ENCODE measurements at places on chromosomes 1 and 21.

GRCh38 chr1:85180869-85181268 lies 19.9 kb downstream of the SYDE2 start:
- no peak for DNase-seq

GRCh38 chr1:4310396-4310923 lies 343.9 kb upstream of the AJAP1 start:
- no peak for DNase-seq

GRCh38 chr1:7629465-7630195 lies 141.5 kb upstream of the VAMP3 start:
- DNase-seq = no peak

GRCh38 chr1:186155594-186155993 lies 219.5 kb downstream of the TPR start:
- peak; percentile 69 for DNase-seq

DNA sequence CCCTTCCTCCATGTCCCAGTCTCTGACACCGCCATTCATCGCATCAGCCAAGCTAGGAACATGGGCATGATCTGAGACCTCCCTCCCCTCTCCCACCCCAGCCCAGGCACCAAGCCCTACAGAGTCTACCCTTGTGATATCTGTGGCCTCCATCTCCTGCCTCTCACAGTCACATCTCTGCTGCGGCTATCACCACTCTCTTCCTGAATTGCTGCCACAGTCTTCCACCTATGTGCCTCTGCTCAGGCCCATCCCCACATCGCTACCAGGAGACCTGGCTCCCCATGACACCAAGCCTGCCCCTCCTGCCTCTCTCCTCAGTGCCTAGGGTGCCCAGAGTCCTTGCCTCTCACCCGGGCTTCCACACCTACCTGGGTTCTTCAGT lies 82.7 kb upstream of the BCAR3 start:
- no peak for DNase-seq

GRCh38 chr1:97157991-97158390 lies 436.4 kb downstream of the PTBP2 start:
- DNase-seq = no peak

- no peak for DNase-seq
Observed at GRCh38 chr1:242033447-242033846, 34.5 kb upstream of the MAP1LC3C start.

DNA sequence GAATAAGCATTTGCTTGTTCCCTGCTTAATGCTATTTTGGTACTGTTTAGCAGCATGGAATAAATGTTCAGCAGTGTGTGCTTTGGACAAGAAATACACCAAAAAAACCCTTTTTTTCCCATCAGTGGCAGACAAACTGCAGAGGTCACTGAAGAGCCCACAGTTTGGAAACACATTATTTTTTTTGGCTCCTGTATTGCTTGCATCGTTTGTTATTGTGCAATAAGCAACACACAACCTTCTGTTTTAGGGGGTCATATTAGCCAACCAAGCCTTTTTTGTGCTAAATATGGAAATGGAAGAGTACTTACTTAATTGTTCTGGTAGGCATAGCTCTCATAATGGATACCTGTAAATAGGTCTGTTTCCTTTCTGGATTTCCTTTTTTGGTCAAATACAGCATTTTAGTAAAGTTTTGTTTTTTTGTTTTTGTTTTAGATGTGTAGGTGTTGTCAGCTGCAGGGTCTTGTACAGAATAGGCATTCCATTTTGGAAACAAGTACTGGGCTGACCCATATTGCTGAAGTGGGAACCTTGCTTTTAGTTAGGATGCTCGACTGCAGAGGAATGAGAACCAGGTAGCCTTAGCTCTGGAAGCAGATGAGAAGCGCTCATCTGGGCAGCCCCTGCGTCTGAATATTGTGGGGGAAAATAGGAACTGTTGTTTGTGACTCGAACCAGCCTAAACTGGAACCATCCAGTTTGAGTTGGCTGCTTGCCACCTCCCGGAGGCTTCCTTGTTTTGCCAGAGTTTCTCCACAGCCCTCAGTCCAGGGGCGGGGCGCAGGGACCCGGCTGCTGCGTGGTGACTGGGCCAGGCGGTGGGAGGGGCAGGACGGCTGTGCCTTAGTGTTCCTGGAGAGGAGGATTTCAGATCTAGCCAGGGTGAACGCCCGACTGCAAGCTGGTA lies 38.4 kb downstream of the SPEN start:
- peak; percentile 85 for DNase-seq

DNA sequence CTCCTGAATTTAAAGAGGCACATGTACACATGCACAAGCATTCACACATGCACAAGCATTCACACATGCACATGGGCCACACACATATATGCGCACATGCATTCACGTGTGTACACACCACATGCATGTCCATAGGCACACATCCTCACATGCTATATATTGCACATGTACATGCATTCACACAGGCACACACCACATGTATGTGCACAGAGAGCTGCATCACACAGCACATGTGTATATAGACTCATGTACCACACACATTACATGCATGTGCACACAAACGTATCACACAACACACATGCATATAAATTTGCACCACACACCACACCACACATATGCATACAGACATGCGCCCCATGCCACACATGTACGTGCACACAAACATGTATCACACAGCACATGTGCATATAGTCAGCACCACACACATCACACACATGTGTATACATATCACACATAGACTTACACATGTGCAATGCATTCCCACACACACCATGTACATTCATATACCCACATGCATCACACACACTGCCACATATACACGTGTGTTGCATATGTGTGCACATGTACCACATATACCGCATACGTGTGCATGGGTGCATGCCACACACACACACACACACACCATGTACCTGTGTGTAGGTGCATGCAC lies 54.6 kb upstream of the COL18A1 start:
- no peak for DNase-seq

DNA sequence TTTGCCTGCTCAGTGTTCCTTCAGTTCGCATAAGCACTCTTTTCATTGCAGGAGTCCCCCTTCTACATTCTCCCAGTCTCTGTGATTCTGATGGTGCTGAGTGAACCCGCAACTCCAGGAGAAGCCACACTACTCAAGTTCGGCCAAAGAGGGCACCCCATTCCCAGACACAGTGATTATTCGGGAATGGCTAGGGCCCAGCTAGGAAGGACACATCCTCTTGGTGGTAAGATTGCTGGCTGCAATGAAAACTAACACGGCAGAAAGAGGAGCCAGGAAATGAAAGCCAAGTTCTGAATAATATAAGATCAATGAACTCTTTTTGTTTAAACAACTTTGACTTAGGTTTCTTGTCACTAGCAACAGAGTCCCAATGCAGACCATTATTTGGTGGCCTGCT lies 14.9 kb downstream of the CREG1 start:
- peak; percentile 48 for DNase-seq

DNA sequence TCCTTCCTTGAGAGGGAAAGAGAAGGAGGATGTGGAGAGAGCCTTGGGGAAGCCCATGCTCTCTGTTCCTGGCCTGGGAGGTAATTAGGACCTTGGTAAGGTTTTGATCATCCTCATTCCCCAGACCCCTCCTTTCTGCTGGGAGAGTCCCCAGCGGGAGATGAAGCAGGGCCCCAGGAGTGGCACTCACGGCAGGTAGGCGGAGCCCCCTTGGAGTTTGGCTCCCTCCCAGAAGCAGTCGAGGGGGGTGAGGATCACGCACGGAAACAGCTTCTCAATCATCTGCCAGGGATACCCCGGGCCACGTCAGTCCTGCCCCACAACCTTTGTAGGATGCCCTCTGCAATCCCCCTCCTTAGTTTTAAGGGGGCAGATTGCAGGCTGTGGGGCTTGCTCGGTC lies 11.5 kb downstream of the PTCH2 start:
- DNase-seq = no peak

DNA sequence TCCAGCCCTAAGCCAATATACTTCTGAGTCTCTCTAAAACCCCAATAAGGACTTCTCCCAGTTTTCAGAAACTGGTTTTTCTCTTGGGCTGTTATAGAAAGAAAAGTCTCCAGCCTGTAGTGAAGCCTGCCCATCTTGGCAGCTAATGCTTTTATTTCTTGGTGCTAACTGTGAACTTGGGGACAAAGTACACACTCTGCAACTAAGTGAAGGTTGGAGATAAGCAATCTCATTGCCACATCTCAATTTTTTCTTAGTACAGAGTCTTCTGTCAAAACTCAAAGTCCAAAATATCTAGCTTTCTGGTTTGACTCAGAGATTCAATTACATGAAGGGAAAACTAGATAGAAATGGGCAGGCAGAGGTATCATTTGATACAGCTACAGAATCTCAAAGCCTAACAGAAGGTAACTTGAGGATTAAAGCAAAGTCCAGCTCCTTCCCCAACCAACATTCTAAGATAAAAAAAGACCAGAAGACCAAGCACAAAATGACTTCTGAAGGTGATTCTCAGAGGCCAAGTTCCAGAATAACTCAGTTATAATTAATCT lies 14.0 kb downstream of the AK2 start:
- no peak for DNase-seq

- DNase-seq = no peak
Observed at GRCh38 chr1:112708002-112708448, 1.1 kb upstream of the RHOC start.

GRCh38 chr1:79079770-79080169 lies 73.2 kb upstream of the ADGRL4 start:
- no peak for DNase-seq

- no peak for DNase-seq
Observed at GRCh38 chr21:44601596-44602462, 1.4 kb downstream of the KRTAP10-7 start.

- DNase-seq = no peak
Observed at GRCh38 chr1:119773711-119774241, 5.1 kb upstream of the HMGCS2 start.

- no peak for DNase-seq
Observed at GRCh38 chr1:56754708-56755479, 64.3 kb downstream of the FYB2 start.

Measured in A549 (cell line).